ENCODE measurements at places on chromosomes 2 and 18. TPM values are rescaled to one million over a fixed set of nuclear protein-coding genes. Genes with fewer than 3 reads are reported as not detected.

- DNase-seq = no peak
These were observed 125.4 kb upstream of the FOSL2 start for GRCh38 chr2:28267282-28267681.

DNA sequence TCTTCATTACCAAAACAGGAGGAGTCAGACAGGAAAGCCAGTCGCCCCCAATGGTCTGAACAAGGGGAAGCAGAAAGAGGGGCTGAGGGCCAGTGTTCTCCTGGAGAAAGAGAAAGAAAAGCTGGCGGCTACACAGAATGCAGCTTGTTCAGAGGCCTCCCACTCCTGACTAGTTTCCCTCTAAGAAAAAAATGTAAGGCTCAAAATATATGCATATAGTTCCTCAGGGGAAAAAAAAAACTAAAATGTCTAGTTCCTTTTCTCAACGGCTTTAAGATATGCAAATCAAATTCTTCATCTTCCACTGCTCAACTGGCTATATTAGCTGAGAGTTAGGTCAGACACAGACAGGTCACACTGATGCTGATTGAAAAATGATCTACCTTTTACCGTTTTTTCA is 18.6 kb downstream of the MBOAT2 start:
- DNase-seq = no peak

CDKL4 gene
- 1.4 TPM for total RNA-seq

DNA sequence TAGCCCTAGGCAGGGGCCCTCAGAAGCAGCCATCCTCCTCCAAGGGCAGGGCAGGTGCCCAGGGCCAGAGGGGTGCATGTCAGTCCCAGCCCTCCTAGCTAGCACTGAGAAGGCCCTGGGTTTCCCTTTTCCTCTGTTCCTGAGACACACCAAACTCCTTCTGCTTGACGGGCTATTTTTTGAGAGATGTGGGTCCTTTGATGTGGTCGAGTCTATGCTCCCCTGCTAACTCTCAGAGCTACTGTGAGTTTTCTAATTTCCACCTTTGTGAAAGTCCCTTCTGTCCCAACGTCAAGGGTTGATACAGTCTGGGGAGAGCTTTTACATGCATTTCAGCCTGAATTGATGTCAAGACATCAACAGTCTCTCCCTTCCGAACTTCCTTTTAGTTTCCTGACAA is 51.4 kb downstream of the TRPM8 start:
- no peak for DNase-seq

GRCh38 chr2:144939590-144939989 is 419.7 kb upstream of the ZEB2 start:
- DNase-seq = no peak
